ENCODE measurements at places on chromosomes 12 and 14.

GRCh38 chr14:29773990-29774389, 153.7 kb downstream of the PRKD1 start:
- DNase-seq, result no peak

DNA sequence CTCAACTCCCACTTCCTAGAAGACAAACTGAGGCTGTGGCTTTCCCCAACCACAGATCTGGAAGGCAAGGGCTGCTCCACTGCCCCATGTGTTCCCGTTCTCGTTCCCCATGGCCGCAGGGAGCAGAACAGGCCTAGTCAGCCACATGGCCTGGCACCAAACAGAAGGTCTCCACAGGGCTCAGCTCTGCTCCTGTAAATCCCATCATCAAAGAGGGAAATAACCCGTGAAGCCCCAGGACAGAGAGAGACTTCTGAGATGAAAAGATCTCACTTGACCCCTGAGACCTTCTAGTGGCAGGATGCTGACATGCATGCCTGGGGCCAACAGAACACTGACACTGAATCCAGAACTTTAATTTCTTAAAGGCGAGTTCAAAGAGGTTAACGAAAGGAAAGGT, 68.9 kb downstream of the BCL11B start:
- DNase-seq, result no peak

DNA sequence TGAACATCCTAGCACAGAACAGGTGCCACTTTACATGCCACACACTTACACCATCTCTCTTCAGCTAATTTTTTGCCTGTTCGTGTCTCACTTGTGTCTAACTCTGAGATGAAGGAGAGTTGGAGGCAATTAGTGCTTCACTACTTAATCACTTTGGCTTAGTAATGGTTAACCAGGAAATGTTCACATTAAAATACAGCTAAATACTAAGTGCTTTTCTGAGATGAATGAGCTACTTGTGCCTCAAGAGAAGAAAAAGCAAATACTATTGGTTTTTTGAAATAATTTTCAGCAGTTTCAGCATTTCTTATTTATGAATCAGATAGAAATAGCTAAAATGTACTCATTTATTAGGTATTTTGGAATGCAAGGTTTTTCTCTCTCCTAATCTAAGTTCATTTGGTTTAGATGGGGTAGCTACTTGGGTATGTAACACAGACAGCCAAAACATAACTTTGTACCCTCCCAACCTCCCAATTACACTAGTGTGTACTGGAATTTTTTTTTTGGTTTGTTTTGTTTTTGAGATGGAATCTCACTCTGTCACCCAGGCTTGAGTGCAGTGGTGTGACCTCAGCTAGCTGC, 1474.1 kb upstream of the SEL1L start:
- DNase-seq, result no peak

DNA sequence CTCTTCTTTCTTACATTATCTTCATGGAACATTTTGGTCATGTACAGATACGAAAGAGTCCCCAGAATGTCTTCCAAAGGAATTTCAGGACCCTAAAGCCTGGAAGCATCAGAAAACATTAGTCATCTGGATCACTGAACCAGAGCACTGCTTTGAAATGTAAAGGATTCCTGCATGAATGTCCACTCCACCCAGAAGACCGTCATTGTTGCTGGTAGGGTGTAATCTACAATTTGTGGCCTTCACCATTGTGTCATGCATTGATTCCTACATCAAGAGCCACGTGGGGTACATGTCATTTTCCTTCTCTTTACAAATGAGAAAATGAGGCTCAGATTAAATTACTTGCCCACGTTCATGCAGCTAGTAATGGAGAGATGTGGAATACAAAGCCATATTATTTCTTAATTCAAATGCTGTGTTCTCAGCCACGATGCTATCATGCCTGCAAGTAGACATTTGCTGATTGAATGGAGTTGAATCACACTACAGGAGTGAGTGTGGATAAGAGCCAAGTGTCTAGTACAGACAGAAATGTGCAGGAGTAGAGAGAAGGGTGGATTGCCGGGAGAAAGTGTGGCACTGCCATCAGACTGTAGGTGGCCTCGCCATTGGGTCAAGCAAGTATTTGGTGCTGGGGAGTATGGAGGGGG, 231.2 kb downstream of the C12orf75 start:
- no peak for DNase-seq

- no peak for DNase-seq
Observed at GRCh38 chr12:76383988-76384387, 35.8 kb upstream of the BBS10 start.
